Peyer's patch (tissue), 4 donors: ENCODE measurements at places on chromosomes 12 and 14. TPM values are rescaled to one million over a fixed set of nuclear protein-coding genes. Genes with fewer than 3 reads are reported as not detected.

The SLC35E3 gene
- 3.5 TPM for total RNA-seq

DNA sequence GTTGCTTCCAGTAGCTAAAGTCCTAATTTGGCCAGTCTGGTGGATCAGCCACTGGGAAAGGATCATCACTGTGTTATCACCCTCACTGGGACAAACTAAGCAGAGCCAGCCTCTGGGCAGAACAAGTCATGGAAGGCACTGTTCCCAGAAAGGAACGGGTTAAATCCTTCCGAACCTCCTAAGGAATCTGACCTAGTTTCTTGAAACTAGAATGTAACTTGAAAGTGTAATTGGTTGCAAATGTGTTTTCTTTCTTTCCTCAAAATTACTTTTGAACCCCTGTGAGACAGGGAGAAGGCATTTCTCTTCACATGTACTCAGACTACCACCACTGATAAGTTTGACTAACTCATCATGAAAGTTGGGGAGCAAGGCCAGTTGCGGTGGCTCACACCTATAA lies 18.7 kb upstream of the KICS2 start:
- no peak for DNase-seq

- no peak for DNase-seq
Measured at GRCh38 chr14:64680013-64680713, 24.1 kb upstream of the PLEKHG3 start.

GRCh38 chr14:38837343-38838048 lies 265.5 kb downstream of the SEC23A start:
- no peak for DNase-seq

GRCh38 chr12:47281667-47282171 lies 202.0 kb upstream of the AMIGO2 start:
- no peak for DNase-seq

DNA sequence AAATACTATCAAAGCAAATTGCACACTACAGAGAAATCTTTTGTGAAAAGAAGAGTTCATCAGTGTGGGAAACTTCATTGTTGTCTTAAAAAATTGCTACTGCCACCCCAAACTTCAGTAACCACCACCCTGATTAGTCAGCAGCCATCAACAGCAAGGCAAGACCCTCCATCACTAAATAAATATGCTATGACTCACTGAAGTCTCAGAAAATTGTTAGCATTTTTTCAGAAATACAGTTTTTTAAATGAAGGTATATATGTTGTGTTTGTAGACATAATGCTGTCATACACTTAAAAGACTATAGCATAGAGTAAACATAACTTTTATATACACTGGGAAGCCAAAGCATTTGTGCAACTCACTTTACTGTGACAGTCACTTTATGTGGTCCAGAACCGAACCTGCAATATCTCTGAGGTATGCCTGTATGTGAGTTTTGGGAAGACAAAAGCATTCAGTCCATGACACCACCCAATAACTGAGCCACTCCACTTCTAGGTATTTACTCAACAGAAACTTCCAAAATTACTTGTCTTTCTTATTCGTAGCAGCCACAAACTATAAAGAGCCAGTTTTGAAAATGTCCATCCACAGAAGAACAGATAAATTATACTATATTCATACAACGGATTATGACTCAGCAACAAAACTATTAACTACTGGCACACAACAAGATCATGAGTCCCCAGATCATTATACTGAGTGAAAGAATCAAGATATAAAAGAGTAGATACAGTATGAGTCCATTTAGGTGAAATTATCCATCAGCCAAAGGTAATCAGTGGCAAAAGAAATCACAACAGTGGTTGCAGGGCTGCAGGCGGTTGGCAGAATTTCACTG lies 649.6 kb downstream of the BCL11B start:
- no peak for DNase-seq
